ENCODE measurements at places on chromosomes 11 and 22. TPM values are rescaled to one million over a fixed set of nuclear protein-coding genes. Genes with fewer than 3 reads are reported as not detected.

Gene KLHDC7B
- total RNA-seq: not detected

GRCh38 chr22:44112191-44112590 is 68.5 kb upstream of the PARVG start:
- no peak overlapping the region for H3K4me3 ChIP-seq
- H3K27ac ChIP-seq: no peak overlapping the region
- no peaks in the 10 kb centered on the region for H3K36me3 ChIP-seq
- no peaks in the 10 kb centered on the region for H3K27me3 ChIP-seq
- H3K4me1 ChIP-seq: peaks cover 4% of the 10 kb centered on the region
- no peak for DNase-seq

GRCh38 chr11:65981972-65982823 is 19.8 kb downstream of the EIF1AD start:
- no peak overlapping the region for H3K4me3 ChIP-seq
- H3K27me3 ChIP-seq: no peaks in the 10 kb centered on the region
- H3K4me1 ChIP-seq: no peaks in the 10 kb centered on the region
- no peak for DNase-seq

DNA sequence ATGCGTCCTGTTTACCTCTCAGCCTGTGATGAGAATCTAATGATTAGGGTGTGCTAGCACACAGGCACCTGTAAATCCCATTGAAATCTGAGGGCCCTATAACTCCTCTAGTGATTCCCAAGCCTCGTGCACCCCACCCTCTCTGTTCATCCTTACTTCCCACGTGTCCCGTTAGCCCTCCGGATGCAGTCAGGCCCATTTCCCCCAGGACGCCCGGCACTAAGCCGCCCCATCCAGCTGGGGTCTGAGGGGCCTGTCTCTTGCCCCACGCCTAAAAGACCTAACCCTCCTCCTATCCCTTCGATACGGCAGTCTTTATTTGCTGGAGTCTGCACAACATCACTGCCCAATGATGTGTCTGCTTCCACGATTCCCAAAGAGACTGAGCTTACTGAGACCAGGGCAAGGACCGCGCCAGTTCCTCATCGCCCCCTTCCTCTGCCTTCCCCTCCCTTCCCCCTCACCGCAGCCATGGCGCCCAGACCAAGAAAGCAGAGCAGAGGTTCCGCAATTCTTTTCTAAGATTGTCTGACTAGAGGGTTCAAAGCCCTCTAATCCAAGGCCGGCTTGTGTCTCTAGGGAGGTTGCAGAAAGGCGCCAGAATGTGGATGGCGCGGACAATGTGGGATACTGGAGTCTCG is 1.1 kb upstream of the FADS2 start:
- peak overlapping the region; percentile 93 for H3K4me3 ChIP-seq
- no peaks in the 10 kb centered on the region for H3K27me3 ChIP-seq
- peaks cover 12% of the 10 kb centered on the region for H3K36me3 ChIP-seq
- peak overlapping the region; percentile 76 for H3K27ac ChIP-seq

Gene OR8A1
- total RNA-seq: not detected

Data from H9 (cell line).